ENCODE measurements at places on chromosomes 7 and 10. TPM values are rescaled to one million over a fixed set of nuclear protein-coding genes. Genes with fewer than 3 reads are reported as not detected.

DNA sequence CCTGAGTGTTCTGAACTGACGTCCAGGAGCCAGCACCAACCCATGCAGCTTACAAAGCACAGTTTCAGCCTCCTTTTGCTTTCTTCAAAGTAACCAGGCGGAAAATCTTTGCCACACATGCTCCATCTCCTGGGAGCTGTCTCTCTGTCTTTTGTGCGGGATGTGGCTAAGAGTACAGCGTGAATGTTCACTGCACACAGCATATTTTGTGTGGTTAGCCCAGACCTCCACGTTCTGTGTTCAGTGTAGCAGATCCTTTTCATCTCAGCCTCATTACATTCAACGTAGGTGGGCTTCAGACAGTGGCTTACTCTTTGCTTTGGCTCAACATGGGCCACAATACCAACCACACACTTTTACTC, 200.8 kb downstream of the TNS3 start:
- no peak for DNase-seq
- peaks cover 22% of the 10 kb centered on the region for H3K36me3 ChIP-seq
- no peak overlapping the region for H3K27ac ChIP-seq
- H3K27me3 ChIP-seq = no peaks in the 10 kb centered on the region
- peak overlapping the region; percentile 38 for H3K4me3 ChIP-seq
- H3K4me1 ChIP-seq = peaks cover 19% of the 10 kb centered on the region

The CTNNA3 gene
- total RNA-seq = not detected

The CCSER2 gene
- 66.1 TPM for total RNA-seq

DNA sequence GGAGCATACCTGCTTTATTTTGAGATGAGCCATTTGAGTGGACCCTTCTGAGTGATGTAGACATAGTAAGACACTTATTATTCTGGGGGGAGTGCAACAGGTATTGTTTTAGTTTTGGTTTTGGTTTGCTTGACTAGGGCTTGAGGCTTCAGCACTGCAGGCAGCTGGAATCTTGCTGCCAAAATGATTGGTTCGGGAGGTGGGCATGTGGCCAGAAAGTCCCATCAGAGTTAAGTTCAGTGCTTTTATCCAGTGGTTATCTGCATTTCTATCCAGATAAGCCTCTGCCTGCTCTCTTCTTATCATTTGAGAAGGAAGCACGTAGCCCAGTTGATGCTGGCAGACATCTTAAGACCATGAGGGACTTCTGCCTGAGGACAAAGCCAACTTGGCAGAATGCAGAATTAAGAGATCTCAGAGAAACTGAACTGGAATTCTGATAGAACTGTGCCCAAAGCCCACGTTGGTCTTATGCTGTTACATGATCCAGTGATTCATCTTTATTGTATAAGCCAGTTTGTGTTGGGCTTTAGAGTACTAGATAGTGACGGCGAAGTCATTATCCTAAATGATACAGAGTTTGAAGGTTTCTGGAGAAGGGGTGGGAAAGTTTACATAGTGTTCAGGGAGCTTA, 9.6 kb upstream of the JAZF1 start:
- no peaks in the 10 kb centered on the region for H3K36me3 ChIP-seq
- no peak for DNase-seq
- no peaks in the 10 kb centered on the region for H3K4me1 ChIP-seq
- no peak overlapping the region for H3K4me3 ChIP-seq
- no peaks in the 10 kb centered on the region for H3K27me3 ChIP-seq
- H3K27ac ChIP-seq = no peak overlapping the region

The COMMD3 gene
- 51.0 TPM for total RNA-seq

- H3K27me3 ChIP-seq = no peaks in the 10 kb centered on the region
- H3K4me3 ChIP-seq = no peak overlapping the region
- no peaks in the 10 kb centered on the region for H3K4me1 ChIP-seq
- no peak overlapping the region for H3K27ac ChIP-seq
- DNase-seq = no peak
- H3K36me3 ChIP-seq = no peaks in the 10 kb centered on the region
Measured at GRCh38 chr10:85614566-85614965, 752.0 kb downstream of the GRID1 start.

GRCh38 chr7:33711231-33712019, 193.9 kb upstream of the BMPER start:
- H3K36me3 ChIP-seq = no peaks in the 10 kb centered on the region
- H3K4me3 ChIP-seq = no peak overlapping the region
- H3K27ac ChIP-seq = no peak overlapping the region
- no peak for DNase-seq

The C10orf71 gene
- not detected for total RNA-seq

- H3K36me3 ChIP-seq = no peaks in the 10 kb centered on the region
- DNase-seq = no peak
- H3K27ac ChIP-seq = no peak overlapping the region
Measured at GRCh38 chr7:147509035-147509501, 1081.5 kb upstream of the C7orf33 start.

The HDAC9 gene
- total RNA-seq = 14.3 TPM

All from lower lobe of right lung (tissue), 2 donors.